ENCODE measurements at places on chromosomes 13 and 19.

GRCh38 chr13:49908637-49909036 lies 27.5 kb downstream of the SPRYD7 start:
- DNase-seq: no peak

GRCh38 chr19:57675881-57676280 lies 5.9 kb upstream of the ZNF551 start:
- peak; percentile 63 for DNase-seq

GRCh38 chr19:21460686-21461085 lies 44.7 kb upstream of the ZNF429 start:
- DNase-seq: no peak

GRCh38 chr19:35056513-35057063 lies 15.1 kb downstream of the HPN start:
- no peak for DNase-seq

- DNase-seq: peak; percentile 65
These were observed 55.0 kb upstream of the EEF1AKMT1 start for GRCh38 chr13:20828539-20829364.

DNA sequence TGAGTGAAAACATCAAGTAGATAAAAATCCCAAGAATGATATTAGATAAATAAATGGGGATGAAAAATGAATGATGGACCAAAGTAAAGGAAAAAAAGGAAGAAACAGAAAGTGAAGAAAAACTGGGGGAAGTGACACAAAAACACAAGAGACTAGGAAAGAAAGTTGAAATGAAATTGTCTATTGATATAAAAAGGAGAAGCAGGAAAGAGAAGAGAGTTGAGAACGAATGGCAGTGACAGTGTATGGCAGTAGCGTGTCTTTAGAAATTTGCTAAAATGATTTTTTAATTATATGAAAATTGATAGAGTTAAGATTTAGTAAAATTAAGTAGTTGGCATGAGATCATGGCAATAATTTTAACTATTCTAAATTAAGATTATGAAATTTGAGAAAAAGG lies 36.3 kb upstream of the SGCG start:
- no peak for DNase-seq

DNA sequence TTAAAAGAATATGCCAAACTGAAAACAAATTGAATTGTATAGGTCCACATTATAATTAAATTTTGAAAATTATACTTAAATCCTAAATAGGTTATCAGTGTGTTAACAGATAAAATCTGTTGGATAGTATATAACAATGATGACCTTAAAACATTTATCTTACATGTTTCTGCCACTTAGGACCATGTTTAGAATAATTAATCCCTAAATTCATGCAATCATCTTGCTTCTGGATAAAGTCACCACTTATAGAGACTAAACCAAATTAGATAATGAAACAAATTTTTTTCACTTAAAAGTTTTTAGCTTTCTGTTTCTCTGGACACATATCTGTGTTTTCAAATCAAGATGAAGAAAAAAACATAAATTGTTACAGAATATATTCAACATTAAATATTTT lies 511.7 kb upstream of the MIR17HG start:
- no peak for DNase-seq
